ENCODE measurements at places on chromosomes 7 and 10. TPM values are rescaled to one million over a fixed set of nuclear protein-coding genes. Genes with fewer than 3 reads are reported as not detected.

- DNase-seq: no peak
These were observed 158.0 kb upstream of the TNS3 start for GRCh38 chr7:47739891-47740290.

Gene SLC26A3
- total RNA-seq: not detected

- DNase-seq: no peak
These were observed 21.0 kb downstream of the ZCCHC24 start for GRCh38 chr10:79424221-79425073.

GRCh38 chr10:6349846-6350535 lies 147.3 kb downstream of the PFKFB3 start:
- DNase-seq: no peak

DNA sequence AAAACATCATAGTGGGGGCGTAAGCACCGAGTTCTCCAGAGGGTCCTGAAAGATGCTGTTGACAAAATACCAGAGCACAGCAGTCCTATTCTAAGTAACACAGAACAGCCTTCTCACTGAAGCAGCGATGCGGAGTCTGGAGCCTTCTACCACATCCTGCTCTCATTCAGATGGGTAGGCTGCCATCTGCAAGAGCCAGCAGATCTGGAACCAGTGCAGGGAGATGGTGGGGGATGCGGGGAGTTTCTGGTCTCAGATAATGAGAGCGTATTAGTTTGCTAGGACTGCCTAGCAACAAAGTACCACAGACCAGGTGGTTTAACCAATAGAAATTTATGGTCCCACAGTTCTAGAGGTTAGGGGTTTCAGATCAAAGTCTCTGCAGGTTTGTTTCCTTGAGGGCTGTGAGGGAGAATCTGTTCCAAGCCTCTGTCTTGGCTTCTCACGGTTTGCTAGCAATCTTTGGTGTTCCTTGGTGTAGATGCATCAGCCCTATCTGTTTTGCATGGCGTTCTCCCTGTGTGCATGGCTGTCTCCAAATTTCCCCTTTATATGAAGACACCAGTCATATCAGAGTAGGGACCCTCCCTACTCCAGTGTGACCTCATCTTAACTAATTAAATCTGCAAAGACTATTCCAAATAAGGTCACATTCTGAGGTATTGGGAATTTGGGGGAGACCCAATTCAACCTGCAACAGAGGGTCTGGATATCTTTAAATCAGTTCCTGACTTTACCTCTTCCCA lies 52.0 kb upstream of the STEAP1B start:
- DNase-seq: no peak

DNA sequence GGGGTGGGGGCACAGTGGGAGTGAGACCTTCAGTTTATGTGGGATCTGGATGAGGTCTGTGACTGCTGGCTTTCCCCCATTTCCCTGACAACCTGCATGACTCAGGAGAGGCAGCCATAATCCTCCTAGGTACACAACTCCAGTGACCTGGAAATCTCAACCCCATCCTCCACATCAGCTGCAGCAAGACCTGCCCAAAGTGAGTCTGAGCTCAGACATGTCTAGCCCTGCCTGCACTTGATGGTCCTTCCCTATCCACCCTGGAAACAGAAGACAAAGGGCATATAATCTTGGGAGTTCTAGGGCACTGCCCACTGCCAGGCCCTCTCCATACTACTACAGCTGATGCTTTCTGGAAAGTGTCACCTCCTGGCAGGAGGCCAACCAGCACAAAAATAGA lies 75.6 kb downstream of the GRM8 start:
- DNase-seq: no peak

- no peak for DNase-seq
These were observed 16.5 kb downstream of the ARPC1B start for GRCh38 chr7:99390941-99391602.

- no peak for DNase-seq
These were observed 57.7 kb downstream of the OSBPL3 start for GRCh38 chr7:24922099-24922773.

GRCh38 chr7:135801877-135802276 lies 53.3 kb upstream of the FAM180A start:
- DNase-seq: no peak

DNA sequence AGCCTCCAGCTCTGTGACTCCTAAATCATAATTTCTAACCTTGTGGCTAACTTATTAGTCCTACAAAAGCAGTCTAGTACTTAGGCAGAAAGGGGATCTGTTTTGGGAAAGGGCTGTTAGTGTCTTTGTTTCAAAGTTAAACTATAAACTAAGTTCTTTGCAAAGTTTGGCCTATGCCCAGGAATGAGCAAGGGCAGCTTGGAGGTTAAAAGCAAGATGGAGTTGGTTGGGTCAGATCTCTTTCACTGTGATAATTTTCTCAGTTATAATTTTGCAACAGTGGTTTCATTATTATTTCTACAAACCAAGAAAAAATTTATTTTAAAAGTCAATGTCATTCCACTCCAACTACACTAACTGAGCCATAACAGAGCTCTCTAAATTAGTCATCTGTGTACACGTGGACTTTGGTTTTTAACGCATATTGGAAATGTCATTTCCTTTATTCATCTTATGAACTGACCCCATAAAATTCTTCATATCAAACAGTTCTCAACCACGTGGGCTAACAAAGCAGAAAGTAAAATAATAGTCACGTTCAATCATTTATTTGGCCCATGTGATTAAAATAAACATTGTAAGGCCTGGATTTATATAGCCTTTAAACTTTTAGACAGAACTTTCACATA lies 143.2 kb upstream of the C7orf33 start:
- no peak for DNase-seq

Measured in activated CD8-positive, alpha-beta T cell treated with anti-CD3 and anti-CD28 coated beads for 36 hours (primary cell).